ENCODE measurements at places on chromosomes 5 and 9. TPM values are rescaled to one million over a fixed set of nuclear protein-coding genes. Genes with fewer than 3 reads are reported as not detected.
A peak's percentile ranks its signal among the peaks of the same experiment; 100 is the strongest.

DNA sequence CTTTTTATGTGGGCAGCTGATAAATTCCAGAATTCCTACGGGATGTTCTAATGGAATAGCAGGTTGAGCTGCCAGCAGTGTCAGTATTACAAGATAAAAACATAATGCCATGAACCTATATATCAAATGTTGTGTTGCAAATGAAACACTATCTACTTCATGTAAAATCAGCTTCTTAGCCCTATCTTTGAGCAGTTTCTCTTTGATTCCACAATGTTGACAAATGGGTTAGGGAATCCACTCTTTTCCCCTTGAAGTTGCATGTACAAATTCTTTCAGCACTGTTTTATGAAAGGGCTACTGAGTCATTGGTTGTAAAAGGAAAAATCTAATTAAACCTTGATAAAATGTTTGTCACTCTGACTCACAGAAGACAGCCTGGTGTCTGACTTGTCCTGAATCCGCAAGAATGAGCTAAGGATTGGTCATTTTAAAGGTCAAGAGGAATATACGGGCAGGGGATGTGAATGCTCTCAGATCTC, 950.6 kb upstream of the NUDT12 start:
- DNase-seq, result peak; percentile 4

GRCh38 chr5:107195890-107196395, 474.8 kb downstream of the EFNA5 start:
- DNase-seq, result no peak

- no peak for DNase-seq
These were observed 40.2 kb downstream of the NAIF1 start for GRCh38 chr9:128026773-128027541.

- no peak for DNase-seq
These were observed 363.4 kb upstream of the ZNF608 start for GRCh38 chr5:125109816-125110215.

GRCh38 chr9:78239506-78239905, 3.6 kb downstream of the CEP78 start:
- no peak for DNase-seq

DNA sequence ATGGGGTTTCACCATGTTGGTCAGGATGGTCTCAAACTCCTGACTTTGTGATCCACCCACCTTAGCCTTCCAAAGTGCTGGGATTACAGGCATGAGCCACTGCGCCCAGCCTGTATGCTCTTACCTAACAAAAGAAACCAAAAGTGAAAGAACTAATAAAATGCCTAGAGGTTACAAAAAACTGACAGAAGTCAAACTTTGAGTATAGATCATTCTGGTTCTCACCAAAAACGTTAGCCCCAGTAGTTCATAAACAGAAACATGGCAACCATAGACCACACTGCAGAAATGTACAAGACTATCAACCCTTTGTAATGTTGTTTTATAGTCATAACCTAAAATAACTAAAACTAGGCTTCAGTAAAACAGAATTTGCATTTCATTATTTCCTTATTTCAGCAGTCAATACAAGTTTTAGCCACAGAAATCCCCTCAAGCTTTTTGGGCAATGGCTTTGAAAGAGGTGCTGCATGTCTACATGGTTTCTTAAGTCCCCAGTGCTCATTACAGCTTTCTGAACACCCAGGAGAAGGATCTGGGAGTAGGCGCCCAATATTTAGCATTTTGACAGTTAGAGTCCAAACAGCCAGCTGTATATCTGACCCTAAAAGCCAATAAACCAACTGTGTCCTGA, 72.5 kb downstream of the EPB41L4A start:
- DNase-seq, result no peak

DNA sequence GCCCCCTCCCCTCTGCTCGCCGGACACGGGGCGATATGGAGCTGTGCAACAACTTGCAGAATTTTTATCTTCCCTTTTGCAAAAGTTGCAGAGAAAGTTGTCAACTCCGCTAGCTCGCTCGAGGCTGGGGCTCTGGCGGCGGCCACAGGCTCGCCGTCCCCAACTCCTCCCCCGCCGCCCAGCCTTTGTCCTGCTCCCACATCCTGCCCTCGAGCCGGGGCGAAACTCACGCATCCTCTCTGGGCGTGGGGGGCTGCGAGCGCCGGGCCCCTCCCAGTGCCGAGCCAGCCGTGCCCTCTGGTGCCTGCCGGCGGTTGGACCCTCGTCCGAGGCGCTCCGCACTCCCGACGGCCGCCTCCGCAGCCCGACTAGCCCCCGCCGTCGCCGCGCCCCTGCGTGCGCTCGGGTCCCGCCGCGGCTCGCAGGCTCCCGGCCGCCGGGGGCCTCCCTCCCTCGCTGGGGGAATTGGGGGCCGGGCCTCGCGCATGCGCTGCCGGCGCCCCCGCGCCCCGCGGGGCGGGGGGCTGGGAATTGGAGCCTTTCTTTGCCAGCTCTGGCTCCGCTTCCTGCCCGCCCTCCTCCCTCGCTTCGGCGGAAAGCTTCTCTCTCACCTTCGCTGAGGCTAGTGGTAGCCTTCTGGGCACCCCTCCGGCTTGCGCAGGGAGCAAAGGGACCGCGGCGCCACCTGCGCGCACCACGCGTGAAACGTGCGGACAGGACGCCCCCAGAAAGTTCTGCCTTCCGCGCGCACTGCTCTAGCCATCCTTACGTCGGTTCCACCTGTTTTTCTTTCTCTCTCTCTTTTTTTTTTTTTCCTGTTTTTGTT, at the start of gene CCNJL:
TSS of gene CCNJL (minus strand) at position 431 of the 826 bp plus-strand sequence. CDS start 641 bp downstream, outside the sequence.
- peak; percentile 58 for DNase-seq

- no peak for DNase-seq
These were observed 322.1 kb downstream of the DEPDC1B start for GRCh38 chr5:60377826-60378225.

GRCh38 chr5:124641154-124641792, 105.2 kb downstream of the ZNF608 start:
- DNase-seq, result no peak

GRCh38 chr9:134411440-134412297, 85.4 kb downstream of the RXRA start:
- DNase-seq, result no peak

- DNase-seq, result no peak
These were observed 4.8 kb downstream of the DNAH5 start for GRCh38 chr5:13939638-13940037.

DNA sequence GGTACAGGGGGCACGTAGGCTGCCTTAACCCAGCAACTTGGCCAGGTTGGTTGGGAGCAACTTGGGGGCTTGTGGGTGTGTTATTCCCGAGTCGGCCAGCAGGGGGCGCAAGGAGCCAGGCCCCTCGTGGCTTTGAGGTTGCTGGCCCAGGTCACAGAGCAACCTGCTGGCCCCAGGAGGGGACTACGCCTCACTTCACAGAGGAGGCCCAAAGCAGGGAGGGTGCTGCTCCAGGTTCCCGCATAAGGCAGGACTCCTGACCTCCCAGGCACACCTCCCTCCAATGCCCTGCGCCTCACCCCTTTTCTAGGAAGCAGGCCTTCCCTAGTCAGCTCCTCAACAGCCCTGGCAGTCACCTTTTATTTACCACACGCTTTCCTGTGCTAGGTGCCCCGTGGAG, 18.1 kb downstream of the KYAT1 start:
- peak; percentile 59 for DNase-seq

DNA sequence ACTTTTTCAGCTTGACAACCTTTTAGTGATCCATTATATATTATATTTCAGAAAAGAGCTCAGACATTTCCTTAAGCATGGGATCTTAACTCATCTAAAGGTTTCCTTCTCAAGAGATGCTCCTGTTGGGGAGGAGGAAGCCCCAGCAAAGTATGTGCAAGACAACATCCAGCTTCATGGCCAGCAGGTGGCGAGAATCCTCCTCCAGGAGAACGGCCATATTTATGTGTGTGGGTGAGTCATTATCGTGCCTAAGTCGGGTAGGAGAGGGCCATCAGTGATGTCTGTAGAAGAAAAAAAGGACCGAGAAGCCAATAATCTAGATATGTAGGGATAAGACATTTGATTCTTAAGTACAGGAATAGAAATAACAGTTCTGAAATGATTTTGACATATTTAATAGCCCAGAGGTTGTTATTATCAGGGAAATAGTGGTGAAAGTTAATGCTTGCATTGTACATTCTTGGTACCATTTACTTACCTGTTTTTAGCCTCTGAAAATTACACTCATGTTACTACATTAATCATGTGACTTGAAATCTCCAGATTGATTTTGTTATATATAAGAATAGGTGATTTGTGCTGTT, 28.2 kb downstream of the MTRR start:
- DNase-seq, result peak; percentile 55

DNA sequence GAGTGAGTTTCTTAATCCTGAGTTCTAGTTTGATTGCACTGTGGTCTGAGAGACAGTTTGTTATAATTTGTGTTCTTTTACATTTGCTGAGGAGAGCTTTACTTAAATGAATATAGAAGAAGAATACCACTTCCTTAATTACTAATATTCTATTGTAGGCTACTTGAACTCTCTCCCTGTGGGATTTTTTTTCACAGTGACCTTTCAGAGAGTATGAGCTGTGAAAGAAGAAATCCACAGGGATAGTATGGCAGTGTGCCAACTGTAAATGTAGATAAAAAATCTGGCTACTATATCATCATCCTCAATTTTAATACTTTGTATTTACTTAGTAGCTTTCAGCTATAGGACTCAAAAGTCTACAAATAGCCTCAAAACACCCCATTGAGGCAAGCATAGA, 67.3 kb downstream of the COMMD10 start:
- no peak for DNase-seq

DNA sequence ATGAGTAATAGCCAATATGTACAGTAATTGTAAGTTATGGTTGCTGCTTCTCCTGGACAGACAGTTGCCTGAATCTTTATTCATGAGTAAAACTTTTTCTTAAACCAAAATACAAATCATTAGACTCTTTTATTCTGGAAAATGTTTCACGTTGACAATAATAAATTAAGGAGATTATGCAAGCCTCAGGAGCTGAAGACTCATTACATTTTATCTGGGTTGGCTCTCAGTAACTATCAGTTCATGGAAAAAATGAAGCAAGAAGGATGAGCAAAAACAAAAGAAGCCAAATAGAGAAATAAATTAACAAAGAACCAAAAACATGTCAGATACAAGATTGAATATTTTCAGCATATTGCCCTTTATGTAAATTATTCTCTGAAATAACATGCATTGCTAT, 88.9 kb upstream of the PRR16 start:
- no peak for DNase-seq

DNA sequence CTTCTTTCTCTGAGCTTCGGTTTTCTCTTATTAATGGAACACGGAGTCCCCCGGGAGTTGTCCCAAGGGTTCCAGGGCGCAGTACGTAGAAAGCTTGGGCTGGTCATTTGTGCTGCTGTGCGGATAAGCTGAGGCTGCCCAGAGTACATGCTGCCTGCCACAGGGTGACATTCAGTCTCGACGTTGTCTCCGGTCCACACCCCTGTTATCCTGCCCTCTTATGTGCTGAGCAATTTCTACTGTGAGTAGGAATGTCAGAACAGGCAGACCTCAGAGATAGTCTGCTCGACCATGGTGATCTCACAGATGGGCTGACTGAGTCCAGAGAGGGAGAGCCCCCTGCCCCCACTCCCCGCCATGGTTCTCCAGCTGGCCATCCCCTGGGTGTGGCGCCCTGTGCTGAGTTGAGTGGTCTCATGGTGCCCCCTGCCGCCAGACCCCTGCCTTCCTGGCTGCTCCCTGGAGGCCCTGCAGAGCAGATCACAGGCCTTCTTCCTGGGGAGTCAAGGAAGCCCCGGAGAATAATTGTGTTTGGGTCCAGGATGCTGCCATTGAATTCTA, 124.0 kb downstream of the RGS3 start:
- DNase-seq, result no peak

- DNase-seq, result no peak
These were observed 168.5 kb upstream of the PIK3R1 start for GRCh38 chr5:68047035-68047434.

DNA sequence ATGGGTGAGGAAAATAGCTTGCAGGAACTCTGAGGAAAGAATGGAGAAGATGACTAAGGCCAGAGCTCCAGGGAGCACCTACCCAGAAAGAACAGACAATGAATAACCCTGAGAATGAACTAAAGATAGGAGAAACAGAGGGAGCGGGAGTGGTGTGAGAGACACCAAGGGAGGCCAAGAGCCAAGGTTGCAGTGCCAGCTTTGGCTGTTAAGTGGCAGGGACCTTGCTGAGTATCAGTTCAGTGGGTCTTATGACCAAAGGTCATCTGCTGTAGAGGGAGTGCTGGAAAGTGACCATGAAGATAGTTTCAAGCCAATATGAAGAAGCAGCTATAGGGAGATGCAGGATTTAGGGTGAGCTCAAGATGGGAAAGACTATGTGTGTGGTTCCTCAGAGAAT, 16.7 kb downstream of the P4HA2 start:
- no peak for DNase-seq

DNA sequence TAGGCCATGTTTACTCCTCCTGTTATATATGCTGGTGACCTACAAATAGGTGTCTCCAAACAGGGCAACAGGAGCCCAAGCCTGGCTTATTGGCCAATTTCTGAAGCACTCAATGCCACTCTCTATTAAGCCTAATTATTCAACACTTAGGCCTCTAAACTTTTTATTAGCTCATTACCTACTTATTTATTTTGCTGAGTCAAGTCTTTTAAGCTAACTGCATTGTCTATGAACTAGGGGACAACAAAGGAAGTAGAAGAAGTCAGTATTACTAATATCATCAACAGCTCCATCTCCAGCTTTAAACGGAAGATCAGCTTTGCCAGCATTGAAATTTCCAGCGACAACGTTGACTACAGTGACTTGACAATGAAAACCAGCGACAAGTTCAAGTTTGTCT, 28.2 kb downstream of the GABRP start:
- DNase-seq, result no peak

GRCh38 chr5:118902656-118903438, 85.5 kb downstream of the DTWD2 start:
- no peak for DNase-seq

- DNase-seq, result no peak
These were observed 15.3 kb downstream of the IL5 start for GRCh38 chr5:132528021-132528420.

DNA sequence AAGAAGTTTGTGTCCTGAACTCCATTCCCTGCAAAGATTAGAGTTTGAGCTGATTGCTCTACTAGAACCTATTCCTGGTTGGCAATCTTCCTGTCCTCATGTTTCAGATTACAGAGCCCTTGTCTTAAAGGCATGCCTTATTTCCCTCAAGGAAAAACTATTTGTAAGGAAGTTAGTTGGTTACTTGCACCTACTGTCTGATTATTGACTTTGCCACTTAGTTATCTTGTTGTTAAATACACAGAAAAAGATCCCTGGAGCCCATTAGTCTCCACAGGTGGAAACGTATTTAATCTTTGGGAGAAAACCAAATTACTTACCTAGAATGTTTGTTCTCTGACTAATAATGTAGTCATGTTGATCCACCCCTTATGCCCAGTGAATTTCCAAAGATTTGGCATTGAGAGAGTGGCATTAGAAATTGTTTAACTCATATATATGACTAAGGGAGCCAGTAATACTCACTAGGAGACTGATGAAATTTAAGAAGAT, 132.3 kb upstream of the ELL2 start:
- no peak for DNase-seq

- peak; percentile 68 for DNase-seq
These were observed 181.6 kb upstream of the NUDT12 start for GRCh38 chr5:103744159-103744558.

GRCh38 chr9:3894772-3895171, 369.0 kb upstream of the RFX3 start:
- DNase-seq, result peak; percentile 8

The FREM1 gene
- total RNA-seq, result 0.37 TPM

The SV2C gene
- total RNA-seq, result not detected

The WHRN gene
- total RNA-seq, result 2.1 TPM

The SCGB3A2 gene
- not detected for total RNA-seq

The HAND1 gene
- total RNA-seq, result 7.4 TPM

The PCDHB5 gene
- not detected for total RNA-seq

The ANKRD34B gene
- total RNA-seq, result not detected

The CSF2 gene
- not detected for total RNA-seq

The EPB41L4B gene
- 3.1 TPM for total RNA-seq

The PRR7 gene
- 61.4 TPM for total RNA-seq

Measured in MG63 (cell line).